ENCODE measurements at places on chromosomes 2 and 18. TPM values are rescaled to one million over a fixed set of nuclear protein-coding genes. Genes with fewer than 3 reads are reported as not detected.

The GULP1 gene
- 126 TPM for total RNA-seq

The DSG1 gene
- not detected for total RNA-seq

The MC4R gene
- not detected for total RNA-seq

DNA sequence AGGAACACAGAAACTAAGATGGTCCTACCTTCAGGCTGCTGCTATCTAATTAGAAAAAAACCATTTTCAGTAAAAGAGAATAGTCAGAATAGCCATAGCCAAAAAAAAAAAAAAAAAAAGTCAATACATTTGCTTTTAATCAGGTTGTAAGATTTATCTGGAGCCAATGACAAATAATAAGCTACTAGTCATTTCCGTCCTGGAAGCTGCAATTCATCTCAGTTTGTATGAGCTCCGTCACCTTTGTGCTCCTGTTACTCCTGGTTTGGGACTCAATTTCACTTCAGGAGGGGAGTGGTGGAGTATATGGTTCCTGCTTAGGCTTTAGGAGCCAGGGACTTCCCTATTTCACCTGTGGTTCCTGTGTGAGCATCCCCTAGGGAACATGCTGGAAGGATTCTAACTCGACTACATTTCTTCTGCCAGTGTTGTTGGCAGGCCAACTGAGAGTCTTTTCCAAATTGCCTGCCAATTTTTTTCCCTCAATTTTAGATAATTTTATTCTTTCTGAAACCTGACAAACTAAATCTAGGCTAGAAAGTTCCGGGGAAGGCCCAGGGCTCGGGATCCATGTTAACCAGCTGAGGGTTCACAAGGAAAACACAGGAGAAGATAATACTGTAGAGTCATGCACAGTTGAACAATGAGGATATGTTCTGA is 481.8 kb downstream of the DLGAP1 start:
- DNase-seq = no peak

DNA sequence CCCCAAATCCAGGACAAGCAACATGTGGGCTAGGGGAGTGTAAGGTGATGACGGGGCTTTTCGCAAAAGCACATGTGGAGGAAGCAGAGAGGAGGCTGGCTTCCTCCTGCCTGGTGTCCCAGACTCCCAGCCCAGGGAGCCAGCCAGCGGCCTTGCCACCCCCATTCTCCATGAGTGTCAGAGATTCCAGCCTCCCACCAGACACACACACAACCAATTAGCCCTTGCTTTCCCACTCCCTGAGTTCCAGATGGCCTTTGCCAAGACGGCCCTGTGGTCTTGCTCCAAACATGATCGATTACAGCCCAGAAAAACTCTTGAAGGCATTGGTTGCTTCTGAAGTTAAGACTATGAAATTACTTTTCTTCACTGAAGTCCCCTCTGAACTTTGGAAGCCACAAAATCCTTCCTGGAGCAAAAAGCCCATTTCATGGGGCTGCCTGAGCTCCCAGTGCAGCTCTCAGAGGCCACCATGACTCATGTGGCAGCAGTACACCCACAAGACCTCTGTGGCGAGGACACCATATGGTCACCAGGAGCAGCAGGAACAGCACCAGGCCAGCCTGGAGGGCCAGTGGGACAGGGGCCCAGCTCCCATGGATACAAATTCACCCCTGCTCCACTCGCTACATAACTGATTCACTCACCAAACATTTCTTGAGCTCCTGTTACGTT is 69.1 kb upstream of the PID1 start:
- peak; percentile 88 for DNase-seq

DNA sequence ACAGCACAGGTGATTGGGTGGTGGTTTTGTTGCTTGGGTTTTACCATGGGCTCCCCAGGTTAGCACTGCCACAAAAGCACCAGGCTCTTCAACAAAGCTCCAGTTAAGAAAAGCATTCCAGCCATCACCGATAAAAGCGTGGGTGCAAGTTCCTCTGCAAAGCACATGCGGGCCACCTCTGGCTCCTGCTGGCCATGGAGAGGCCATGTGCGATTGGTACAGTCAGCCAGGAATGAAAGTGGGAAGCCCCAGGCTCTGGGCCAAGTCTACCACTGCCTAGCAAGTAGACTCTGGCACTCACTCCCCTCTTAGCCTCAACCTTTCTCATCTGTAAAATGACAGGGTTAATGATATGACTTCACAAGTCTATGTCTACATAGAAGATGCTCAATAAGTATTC is 36.0 kb downstream of the BCL11A start:
- no peak for DNase-seq
